ENCODE measurements at places on chromosomes 7 and 10.

GRCh38 chr10:17872191-17873091 lies 63.3 kb downstream of the MRC1 start:
- no peak for DNase-seq

GRCh38 chr10:122121059-122121458 lies 132.1 kb downstream of the TACC2 start:
- DNase-seq: no peak

DNA sequence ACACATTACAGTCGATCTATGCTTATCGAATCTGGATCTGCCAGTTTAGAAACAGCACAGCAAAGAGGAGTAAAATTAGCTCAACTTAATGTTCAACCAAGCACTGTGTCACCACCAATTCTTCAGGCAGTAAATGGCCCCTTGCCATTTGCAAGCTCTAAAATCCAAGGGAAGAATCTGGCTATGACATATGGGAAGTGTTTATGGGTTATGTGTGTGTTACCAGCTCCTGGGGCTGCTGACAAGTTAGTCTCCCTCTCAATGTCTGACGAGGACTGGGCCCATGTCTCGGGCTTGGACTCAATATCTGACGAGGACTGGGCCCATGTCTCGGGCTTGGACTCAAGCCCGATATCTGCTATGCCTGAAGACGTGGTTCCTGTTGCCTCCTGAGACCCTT lies 5.7 kb upstream of the ITIH2 start:
- DNase-seq: no peak

GRCh38 chr7:30559611-30560010 lies 35.1 kb upstream of the GARS1 start:
- no peak for DNase-seq

DNA sequence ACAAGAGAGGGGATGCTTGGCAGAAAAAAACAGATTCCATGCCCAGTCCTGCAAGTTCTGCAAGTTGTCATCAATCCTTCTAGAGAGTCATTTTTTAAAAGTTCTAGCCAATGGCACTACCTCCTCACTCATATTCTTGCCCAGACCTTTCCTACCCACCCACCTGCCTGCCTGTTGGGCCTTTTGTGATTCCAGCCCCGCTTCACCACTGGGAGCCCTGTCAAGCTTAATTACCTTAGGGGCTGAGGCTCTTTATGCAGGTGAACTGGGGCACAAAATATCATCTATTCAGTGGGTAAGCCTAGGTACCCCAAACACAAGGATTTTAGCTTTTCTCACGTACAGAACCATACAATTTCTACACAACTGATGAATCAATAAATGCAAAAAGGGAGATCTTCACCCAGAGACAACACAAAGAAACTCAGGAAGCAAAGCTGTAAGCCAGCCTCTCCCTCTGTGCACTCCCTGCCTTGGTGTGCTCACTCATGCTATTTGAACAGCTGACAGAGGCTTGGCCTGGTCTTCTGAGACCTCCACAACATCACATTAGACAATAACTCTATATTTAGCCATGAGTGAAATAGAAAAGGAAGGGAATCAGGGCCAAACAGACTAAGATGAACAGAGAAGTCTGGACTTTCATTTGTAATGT lies 222.6 kb downstream of the HTR7 start:
- no peak for DNase-seq

- no peak for DNase-seq
Measured at GRCh38 chr7:126303926-126304325, 948.8 kb downstream of the GRM8 start.

GRCh38 chr7:28318101-28318762 lies 94.1 kb upstream of the CREB5 start:
- DNase-seq: no peak

DNA sequence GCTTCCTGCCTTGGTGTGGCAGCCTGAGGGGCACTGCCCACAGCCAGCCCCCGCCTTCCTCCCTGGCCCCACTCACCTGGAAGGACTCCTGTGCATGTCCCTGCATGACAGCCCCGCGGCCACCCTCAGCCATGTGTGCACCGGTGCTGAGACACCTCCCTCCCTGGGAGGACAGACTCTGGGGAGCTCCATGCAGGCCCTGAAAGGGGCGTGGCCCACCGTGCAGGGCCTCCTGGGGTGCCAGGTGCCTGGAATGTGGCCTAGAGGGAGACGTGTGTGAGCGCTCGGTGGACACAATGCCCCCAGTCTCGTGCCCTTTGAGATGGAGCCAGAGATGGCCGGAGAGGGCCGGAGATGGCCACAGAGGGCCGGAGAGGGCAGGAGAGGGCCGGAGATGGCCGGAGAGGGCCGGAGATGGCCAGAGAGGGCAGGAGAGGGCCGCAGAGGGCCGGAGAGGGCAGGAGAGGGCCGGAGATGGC lies 59.1 kb upstream of the PPP2R2D start:
- no peak for DNase-seq

- no peak for DNase-seq
Measured at GRCh38 chr10:112812586-112812985, 137.5 kb upstream of the TCF7L2 start.

DNA sequence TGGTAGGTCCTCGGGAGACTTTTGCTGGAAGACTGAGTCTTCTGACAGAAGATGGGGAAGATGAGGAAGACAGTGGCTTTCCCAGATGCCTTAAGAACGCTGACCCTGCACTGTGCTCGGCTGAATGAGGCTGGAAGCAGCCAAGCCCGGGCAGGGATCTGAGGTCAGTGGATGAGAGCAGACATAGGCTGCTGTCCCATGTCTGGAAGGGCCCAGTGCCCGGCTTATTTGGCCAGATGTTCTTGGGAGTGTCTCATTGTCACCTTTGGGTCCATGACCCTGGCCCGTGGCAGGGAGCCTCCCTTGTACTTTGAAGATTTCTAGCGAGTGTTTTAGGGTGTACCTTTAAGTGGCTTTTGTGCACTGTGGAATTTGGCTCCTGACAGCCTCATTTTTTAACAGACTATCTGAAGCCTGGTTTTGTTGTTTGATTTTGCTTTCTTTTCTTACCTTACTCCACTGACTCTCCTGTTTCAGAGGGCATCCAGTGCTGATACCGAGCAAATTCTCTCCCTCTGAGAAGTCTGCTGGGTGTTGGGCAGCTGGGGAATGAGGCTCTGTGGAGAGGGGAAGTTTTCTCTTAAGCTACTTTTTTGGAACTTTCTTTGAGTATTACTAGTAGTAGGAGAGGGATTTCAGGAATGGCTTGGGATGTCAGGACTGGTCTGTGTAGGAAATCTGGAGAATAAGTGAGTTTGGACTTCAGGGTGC lies 61.4 kb downstream of the CREB5 start:
- DNase-seq: no peak

- no peak for DNase-seq
Measured at GRCh38 chr10:60312818-60313588, 76.7 kb downstream of the ANK3 start.

DNA sequence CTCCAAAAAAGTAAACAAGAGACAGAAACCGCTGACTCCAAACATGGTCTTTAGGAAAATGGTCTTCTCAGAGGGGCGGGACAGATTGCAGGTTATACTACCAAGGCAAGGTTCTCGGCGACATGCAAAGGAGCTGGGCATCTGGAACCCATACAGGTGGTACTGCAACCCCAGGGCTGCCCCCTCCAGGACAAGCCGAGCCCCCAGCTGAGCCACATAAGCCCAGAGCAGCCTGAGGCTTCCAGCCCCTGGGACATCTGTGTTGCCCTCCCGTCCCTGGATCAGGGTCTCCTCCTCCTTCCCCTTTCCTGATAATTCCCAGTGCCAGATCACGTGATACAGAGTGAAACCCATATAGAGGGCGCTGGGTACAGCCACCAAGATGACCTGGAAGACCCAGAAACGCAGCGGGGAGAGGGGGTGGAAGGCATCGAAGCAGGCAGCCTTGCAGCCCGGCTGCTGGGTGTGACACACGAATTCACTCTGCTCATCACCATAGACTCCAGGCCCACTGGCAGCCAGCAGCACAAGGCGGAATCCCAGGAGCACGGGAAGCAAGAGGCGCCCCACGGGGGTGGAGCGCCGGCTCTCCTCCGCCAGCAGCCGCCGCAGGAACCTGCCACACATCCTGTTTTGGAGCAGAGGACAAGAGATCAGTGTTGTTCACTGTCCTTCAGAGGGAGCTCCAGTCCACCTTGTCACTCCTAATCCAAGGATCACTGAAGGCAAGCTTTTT lies at the start of gene GJC3:
Gene GJC3 (minus strand): TSS at position 627 of the 736 bp plus-strand sequence. CDS start 0 bp downstream, at position 627.
- no peak for DNase-seq

DNA sequence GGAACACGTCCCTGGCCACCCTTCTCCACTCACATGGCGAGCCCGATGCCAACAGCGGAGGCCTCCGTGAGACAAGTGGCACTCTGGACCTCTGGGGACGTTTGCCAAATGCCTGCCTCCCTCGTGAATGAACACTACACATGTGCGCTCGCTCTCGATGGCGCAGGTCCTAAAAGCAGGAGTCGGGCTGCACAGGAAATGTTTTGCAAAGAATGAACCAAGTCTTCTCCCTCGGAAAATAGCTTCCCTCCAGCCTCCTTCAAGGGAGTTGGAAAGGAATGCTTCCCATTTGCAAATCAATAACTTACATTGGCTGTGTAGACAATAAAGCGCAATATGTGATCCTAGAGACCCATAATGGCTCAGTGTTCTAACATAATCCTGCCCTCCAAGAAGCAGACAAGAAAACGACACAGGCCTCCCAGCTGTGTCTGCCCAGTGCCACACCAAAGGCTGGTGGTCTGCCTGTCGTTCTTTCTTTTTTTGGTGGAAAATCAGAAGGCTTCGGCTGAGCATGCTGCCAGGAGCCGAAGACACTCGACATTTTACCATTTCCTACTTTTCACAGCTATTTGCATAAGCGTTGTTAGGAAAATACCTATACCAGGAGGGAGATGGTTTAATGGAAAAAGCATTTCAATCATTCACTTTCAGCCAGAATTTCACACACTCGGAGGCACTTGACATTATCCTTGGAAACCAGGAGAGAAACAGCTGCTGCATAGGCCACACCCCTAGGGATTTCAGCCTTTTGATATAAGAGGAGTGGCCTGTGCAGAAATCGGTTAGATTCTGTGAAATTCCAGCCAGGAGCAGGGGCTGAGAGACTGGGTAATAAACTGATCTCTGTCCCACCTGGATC lies 38.4 kb downstream of the ATXN7L1 start:
- DNase-seq: no peak

GRCh38 chr7:772005-772294 lies 44.9 kb upstream of the PRKAR1B start:
- DNase-seq: no peak

- no peak for DNase-seq
Measured at GRCh38 chr7:72057796-72058195, 354.3 kb downstream of the CALN1 start.

DNA sequence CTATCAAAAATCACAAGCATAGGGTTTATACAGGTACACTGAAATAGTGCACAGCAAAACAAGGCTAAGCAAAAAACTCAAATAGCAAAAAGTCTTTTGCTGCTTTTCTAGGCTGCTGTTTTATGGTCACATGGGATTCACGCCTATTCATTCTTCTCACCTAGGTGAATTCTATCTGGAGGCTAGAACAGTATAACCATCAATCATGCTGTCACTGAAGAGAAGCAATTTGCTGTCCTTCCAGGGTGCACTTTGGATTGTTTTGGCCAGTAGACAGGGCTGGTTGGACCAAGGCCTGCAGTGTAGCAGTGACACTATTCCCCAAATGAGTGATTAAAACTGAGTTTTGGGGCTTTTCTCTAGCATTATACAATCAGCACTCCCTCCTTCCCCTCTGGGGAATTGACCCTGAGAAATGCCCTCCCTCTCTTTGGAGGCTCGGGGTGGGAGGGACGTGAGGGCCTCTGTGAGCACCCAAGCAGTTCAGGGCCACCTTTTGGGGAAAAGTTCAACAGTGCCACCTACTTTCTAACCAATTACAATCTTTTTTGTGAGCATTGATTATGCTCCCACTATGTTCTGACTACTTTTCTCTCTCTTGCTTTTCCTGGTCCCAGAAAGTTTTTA lies 16.2 kb upstream of the SND1 start:
- no peak for DNase-seq

DNA sequence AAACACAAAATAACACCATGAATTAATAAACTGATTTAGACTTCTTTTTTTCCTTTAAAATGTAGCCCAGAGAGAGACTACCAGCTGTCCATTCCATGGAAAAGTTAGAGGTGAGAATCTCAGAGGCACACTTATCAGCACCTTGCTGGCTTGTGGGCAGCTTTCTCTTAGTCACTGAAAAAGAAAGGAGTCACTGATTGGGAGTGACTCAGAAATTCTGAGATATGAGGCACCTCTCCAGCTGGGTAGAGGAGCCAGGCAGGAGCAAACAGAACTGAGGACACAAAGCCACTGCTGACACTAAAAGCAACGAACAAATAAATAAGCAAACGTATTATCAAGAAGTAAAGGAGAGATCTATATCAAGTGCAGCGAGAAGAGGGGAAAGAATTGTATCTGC lies 310.6 kb downstream of the PARD3 start:
- no peak for DNase-seq

DNA sequence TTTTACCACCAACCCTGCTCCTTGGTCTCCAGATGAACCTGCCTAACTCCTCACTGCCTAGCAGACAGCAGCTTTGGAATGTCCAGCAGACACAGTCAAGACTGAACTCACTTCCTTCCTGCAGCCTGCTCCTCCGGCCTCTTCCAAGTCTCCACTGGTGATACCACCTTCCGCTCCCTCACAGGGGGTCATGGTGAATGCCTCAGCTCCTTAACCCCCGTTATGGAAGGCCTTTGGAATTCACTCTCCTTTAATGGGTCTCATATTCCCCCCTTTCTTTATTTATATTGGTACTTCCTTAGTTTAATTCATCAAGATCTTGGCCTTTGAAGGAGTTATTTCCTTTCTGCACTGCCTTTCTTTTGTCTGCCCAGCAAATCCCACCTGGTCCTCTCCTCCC lies 44.9 kb upstream of the ZNF32 start:
- no peak for DNase-seq

DNA sequence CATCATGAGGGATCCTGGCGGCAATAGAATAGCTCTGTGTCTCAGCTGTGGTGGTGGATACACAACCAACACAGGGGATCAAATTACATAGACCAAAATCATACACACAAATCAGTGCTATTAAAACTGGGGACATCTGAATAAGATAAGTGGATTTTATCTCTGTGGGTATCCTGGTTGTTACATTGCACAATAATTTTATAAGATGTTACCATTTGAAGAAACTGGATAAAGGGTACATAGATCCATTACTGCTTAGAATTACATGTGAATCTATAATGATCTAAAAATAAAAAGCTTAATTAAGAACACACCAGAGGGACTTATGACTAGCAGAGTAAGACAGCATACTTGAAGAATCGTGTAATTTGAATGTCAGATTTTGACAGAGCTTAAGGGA lies 8.2 kb upstream of the FAM3C start:
- no peak for DNase-seq

DNA sequence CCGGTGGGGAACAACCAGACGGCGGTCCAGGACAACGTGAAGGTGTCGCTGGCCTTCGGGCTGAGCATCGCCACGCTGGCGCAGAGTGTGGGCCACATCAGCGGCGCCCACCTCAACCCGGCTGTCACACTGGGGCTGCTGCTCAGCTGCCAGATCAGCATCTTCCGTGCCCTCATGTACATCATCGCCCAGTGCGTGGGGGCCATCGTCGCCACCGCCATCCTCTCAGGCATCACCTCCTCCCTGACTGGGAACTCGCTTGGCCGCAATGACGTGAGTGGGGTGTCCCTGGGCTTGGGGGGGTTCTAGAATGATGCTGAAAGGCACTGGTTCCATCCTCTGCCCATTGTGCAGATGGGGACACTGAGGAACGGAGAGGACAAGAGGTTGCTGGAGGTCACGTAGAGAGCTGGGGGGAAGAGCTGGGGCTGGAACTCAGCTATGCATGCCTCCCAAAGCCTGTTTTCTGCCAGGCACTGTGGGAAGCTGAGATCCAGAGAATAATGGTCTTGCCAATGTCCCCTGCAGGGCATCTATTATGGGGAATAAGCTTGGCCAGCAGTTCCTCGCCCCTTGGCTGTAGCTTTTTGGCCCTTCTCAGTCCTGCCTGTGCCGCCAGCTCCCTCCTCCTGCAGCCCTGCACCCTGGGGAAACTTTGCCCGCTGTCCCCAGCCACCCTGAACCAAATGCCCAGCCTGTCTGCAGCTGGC lies 523 bp downstream of the AQP1 start:
- no peak for DNase-seq

Data from GM06990 (cell line).